ENCODE measurements at places on chromosomes 2 and 18.

DNA sequence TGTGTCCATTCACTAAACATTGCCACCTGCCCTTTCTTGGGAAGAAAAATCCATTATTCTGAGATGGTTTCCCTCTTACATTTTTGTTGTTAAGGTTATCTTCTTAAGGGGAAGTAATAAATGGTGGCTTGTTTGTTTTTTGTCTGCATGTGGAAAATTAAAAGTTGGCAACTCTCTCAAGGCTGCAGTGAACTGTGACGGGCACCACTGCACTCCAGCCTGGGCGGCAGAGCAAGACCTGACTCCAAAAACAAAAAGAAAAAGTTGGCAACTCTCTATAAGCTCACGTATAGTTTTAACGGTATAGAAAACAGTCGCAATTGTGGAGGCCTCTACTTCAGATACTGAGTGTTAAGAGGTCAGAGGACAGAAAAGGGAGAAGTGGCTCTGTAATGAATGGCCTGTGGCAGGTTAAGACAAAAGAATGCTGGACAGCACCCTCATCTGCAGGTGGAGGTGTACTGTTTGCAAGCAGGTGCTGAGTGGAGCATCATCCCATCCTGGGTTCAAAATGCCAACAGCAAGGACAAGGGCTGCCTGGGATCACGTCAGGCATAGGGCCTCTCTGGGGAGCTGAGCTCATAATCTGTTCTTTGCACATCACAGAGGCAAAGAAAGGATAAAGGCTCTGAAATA lies 16.7 kb downstream of the L3MBTL4 start:
- no peak for DNase-seq

GRCh38 chr2:10286216-10287037 lies 16.3 kb upstream of the HPCAL1 start:
- DNase-seq: no peak

- DNase-seq: no peak
These were observed 617.7 kb upstream of the CDH2 start for GRCh38 chr18:28794459-28795245.

DNA sequence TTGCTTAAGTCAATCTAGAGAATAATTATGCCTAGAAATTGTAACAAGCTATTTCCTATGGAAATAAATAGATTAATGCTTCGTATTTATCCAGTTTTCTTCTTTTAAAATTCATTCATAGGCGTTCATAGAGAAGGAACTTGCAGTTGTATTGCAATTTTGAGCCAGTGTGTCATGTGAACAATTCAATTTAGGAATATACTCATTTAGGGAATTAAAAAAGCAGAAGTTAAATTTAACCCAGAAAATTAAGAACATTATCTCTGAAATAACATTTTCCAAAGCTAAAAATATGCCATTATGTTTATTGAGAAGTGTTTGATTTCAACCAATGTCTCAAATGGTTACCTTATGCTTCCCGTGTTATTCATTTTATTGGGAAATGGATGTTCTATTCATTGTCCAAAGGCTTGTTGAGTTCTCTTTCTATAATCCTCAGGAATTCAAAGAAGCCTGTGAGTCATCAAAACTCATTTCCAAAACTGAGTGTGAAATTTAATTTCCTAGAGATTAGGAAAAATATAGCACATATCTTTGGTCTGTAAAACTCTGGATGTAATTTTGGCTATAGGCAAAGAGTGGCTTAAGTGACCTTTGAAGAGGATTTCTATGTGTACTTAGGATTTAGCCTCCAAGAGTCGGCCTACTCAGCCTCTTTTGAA lies 99.7 kb downstream of the SLC8A1 start:
- no peak for DNase-seq

GRCh38 chr2:199977984-199978415 lies 22.6 kb downstream of the MAIP1 start:
- peak; percentile 40 for DNase-seq

All from stimulated activated CD4-positive, alpha-beta T cell treated with anti-CD3 and anti-CD28 coated beads, Interleukin-12 subunit alpha, Interleukin-12 subunit beta, amount 100 ng/mL, for 48 hours (primary cell).